AG10803 (cell line): ENCODE measurements at places on chromosomes 12 and 14.

DNA sequence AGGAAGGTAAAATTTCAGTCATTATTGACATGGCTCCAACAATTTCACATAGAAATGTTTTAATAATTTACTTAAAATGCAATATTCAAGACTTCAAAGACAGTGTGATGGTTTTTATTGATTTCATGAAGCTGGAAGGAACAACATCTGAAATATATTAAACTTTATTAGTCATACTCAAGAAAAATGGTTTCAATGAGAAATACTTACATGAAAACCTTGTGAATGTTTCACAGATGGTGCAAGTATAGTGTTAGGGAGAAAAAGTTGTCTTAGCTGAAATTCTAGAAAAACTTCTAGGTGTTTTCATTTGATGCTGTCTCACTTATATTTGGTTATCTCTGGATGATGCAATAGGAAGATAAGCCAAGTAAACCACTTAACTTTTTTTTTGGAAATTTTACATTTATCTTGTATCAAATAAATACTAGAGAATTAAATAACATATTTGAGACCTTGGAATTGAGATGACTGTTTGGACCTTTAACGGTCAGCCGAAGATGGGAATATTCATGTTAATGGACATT is 65.5 kb downstream of the PELI2 start:
- DNase-seq = peak; percentile 54

DNA sequence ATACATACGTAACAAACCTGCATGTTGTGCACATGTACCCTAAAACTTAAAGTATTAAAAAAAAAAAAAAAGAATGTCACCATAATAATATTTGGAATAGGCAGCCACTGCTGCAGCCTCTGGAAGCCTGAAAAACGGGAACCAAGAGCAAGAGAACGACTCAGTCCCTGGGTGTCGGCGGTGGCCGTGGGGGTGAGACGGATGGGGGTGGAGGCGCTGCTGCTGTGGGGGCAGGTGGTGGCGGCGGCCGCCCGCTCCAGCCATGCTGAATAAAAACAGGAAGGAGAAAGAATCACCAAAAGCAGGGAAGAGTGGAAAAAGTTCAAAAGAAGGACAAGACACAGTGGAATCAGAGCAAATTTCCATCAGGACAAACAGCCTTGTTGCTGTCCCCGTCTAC is 46.9 kb downstream of the ZFYVE21 start:
- no peak for DNase-seq

DNA sequence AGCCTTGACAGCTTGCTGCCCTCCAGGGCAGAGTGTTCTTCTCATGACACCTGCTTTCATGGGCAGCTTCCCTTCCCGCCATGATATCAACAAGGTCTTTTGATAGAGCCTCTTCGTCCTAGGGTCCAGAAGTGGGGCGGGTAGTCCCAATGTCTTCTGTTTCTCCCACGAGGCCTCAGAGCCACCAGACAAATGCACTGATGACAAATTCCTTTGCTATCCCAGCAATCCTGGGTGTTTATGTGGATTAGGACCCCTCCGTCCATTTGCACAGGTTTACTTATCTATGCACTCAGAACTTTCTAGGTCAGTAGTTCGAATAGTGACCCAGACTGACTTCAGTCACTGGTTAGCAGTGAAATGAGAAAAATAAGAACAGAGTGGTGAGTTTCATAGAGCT is 52.6 kb upstream of the PRMT8 start:
- no peak for DNase-seq

- DNase-seq = no peak
Observed at GRCh38 chr14:71525663-71526221, 406.5 kb upstream of the RGS6 start.

GRCh38 chr12:34108967-34109366 is 86.7 kb downstream of the ALG10 start:
- no peak for DNase-seq

- DNase-seq = no peak
Observed at GRCh38 chr12:38761636-38762342, 143.6 kb downstream of the CPNE8 start.

GRCh38 chr14:58368956-58369355 is 26.8 kb upstream of the TOMM20L start:
- no peak for DNase-seq

DNA sequence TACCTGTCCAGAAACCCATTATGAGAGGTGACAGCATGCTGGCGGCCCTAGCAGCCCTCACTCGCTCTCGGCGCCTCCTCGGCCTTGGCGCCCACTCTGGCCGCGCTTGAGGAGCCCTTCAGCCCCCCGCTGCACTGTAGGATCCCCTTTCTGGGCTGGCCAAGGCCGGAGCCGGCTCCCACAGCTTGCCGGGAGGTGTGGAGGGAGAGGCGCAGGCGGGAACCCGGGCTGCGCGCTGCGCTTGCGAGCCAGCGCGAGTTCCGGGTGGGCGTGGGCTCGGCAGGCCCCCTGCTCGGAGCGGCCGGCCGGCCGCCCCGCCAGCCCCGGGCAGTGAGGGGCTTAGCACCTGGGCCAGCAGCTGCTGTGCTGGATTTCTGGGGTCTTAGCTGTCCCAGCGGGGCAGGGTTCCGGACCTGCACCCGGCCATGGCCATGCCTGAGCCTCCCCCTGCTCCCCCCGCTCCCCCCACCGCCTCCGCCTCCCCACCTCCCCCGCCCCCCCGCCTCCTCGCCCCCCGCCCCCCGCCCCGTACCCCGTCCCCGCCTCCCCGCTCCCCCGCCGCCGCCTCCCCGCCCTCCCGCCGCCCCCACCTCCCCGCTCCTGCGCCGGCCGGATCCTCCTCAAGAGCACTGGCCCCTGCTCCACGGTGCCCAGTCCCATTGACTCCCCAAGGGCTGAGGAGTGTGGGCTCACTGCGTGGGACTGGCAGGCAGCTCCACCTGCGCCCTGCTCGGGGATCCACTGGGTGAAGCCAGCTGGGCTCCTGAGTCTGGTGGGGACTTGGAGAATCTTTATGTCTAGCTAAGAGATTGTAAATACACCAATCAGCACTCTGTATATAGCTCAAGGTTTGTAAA is 163.1 kb downstream of the KLHL28 start:
- DNase-seq = no peak

- DNase-seq = no peak
Observed at GRCh38 chr14:57364659-57365450, 25.5 kb upstream of the NAA30 start.

DNA sequence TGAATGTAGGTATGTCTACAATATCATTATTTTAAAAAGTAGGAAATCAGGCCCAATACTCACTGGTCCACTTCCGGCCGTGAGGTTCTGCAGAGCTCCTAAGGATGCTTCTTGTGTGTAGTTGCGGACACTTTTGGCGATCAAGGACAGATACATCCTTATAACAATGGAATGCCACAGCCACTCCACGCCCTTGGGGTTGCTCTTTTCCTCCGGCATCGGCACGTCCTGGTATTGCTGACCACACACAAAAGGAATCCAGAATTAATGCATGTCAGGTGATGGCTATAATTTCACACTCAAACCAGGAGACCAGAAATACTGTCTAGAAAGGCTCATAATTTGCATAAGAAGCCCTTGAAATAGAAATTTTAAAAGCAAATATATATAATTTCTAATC is 65.6 kb upstream of the YARS2 start:
- DNase-seq = no peak

- DNase-seq = no peak
Observed at GRCh38 chr14:96409701-96410100, 17.8 kb downstream of the AK7 start.

- no peak for DNase-seq
Observed at GRCh38 chr12:9895215-9895971, 14.1 kb downstream of the KLRF2 start.

- no peak for DNase-seq
Observed at GRCh38 chr12:49797449-49797776, 30.8 kb downstream of the NCKAP5L start.

GRCh38 chr14:72652179-72652578 is 241.7 kb downstream of the DPF3 start:
- DNase-seq = no peak

DNA sequence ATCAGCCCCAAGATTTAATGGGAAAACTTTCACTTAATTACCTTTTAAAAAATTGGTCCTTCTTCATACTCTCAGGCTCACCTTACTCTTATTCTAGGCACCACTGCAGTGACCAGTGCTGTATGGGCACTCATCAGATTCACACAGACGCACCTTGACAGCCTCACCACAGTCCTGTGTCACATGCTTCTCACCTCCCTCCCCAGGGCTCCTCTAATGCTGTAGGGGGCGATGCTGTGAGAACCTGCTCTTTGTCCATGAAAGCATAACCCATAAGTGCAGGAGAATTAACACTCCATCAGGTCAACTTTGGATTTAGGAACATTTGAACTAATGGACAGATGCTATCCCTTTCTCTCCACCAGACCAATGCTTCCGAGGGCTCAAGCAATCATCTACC is 13.9 kb upstream of the PPP4R3A start:
- DNase-seq = no peak
